ENCODE measurements at places on chromosomes 1 and 21.

- DNase-seq, result no peak
These were observed 48.9 kb downstream of the SPATA46 start for GRCh38 chr1:162327788-162328165.

- DNase-seq, result no peak
These were observed 95.0 kb downstream of the LAMC2 start for GRCh38 chr1:183281039-183281438.

DNA sequence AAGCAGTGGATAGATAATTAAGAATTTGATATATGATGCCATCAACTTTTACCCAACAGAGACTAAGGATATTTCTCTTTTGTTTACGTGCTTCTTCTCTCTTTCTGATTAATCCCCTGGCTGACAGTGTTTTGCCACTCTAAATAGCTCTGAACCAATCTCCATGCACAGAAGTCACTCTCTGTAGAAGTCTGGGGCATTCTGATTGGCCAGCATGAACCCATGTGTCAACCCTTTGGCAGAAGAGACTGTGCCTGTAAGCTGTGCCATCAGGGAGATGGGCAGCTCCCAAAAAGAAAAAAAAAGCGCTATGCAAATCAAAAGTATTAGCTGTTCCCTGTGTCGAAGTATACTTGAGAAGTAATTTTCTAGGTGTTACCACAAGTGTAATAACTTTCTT is 34.1 kb upstream of the NRIP1 start:
- DNase-seq, result no peak

DNA sequence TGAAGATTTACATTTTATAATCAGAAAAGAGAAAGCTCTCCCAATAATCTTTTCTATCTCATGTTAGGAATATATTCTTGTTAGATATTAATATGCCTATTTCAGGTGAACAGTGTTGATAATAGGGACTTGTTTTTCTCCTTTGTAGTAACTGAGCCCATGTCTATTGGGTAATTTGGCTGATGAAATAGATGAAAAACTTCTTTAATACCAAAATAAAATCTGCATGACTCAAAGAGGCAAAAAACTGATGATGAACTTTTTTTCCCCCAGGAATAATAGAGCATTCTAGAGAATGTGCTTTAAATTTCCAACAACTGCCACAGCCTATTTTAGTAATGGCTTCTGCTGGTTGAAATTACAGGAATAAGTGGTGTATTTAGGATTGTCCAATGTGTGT is 178.9 kb upstream of the GREM2 start:
- DNase-seq, result no peak

DNA sequence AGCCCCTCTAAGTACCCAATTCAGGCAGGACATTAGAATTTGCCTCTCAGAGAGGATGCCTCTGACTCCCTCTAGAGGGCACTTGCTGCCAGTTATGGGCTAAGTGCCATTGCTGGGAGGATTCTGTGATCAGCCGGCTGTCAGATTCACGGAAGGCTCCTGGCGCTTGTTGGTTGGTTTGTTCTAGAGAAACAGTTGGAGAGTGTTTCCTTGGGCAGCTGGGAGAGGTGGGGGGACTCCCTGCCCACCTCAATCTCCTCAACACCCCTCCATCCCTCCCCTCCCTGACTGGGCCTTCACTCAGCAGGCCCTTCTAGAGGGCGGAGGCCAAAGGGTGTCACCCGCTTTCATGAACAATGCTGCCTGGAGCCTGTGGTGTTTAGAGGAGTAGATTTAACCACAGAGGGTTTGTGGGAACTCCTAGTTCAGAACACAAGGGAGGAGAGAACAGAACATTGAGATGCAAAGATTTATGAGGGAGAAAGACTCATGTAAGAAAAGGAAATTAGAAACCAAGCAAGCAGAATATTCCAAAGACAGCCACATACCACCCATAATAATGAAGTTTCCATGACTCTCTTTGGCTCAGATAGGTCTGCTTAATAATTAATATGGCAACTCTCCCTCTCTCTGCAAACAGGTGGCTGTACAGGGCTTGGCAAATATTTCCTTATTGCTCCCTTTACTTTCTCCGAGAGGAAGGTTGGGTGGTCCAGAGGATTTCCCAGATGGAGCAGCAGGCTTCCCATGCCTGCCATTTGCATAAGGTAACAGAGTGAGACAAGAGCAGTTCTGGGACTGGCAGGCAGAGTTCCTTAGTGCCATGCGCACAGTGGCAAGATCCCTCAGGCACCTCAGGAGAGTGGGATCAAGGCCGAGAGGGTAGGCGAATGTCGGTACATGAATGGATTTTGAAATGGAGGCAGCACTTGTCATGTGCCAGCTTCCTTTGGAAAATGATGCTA is 30.0 kb upstream of the ACP6 start:
- DNase-seq, result peak; percentile 52

GRCh38 chr1:19670787-19671186 is 6.1 kb downstream of the HTR6 start:
- DNase-seq, result peak; percentile 37
